ENCODE measurements at places on chromosomes 1 and 21.

- no peak for DNase-seq
Observed at GRCh38 chr1:94416901-94417727, 1.1 kb upstream of the ABCD3 start.

GRCh38 chr1:114844270-114844669 is 10.4 kb upstream of the SYCP1 start:
- DNase-seq = no peak

GRCh38 chr1:209659909-209660308 is 7.7 kb upstream of the LAMB3 start:
- peak; percentile 23 for DNase-seq

DNA sequence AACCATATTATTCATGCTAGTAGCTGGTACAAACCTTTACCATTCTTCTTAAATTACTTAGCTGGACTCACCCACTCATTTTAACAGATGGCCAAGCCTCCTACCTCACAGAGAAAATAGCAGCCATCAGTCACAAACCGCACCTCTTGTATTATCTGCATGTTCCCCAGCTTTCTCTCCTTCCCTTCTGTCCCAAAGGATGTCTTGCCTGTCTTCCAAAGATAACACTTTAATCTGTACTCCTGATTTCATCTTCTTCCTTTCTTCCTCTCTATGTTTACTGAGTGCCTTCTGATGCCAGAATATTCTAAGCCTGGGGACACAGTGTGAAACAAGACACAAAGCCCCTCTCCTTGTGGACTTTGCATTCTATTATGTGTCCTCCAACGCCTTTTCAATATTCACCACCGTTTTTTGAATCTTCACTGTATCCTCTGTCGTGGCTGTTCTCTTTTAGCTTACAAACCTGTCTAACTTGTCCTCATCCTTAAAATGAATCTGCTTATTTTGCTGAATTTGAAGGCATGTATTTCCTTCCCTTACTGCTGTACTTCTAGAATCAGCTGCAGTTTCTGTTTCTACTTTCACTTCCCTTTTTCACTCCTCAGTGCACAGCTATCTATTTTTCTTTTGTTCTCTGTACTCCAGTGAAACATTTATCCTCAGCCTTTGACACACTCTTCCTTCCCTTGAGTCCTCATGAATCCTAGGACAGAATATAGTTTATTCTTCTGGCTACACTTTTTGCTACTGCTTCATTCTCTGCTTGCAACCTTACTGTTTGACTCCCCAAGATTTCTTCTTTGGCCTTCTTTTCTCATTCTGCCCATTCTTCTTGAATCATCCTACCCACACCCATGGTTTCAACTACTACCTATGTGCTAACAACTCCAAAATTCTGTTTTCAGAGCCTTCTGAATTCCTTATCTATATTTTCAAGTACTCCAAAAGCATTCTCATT is 216.9 kb upstream of the SAMSN1 start:
- DNase-seq = no peak
